Stromal cell of bone marrow (primary cell): ENCODE measurements at places on chromosomes 6 and 20.

DNA sequence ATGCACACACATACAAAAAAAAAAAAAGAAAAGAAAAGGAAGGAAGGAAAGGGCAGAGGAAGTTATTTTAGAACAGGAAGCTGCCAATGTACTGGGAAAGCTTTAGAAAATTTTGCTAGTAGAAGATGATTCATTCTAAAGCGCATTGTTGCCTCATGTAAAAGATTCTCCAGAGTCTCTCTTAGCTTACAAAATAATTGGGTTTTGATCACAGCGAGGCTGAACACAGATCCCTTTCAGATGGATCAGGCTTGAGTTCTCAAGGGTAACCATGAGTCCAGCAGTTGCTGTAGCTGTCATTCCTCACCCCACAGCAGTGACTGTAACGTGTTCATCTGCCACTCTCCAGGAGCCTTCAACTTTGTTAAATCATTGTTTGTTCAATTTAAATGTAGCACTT, 81.9 kb downstream of the PHACTR2 start:
- peak; percentile 29 for DNase-seq

- no peak for DNase-seq
Measured at GRCh38 chr6:33714385-33715040, 3.0 kb upstream of the UQCC2 start.

- no peak for DNase-seq
Measured at GRCh38 chr6:113742342-113742741, 114.8 kb upstream of the MARCKS start.

GRCh38 chr20:8018958-8019245, 659 bp downstream of the TMX4 start:
- DNase-seq = peak; percentile 18

- no peak for DNase-seq
Measured at GRCh38 chr20:57881466-57882385, 171.9 kb upstream of the PMEPA1 start.

- DNase-seq = no peak
Measured at GRCh38 chr20:24853916-24854315, 95.2 kb upstream of the CST7 start.

DNA sequence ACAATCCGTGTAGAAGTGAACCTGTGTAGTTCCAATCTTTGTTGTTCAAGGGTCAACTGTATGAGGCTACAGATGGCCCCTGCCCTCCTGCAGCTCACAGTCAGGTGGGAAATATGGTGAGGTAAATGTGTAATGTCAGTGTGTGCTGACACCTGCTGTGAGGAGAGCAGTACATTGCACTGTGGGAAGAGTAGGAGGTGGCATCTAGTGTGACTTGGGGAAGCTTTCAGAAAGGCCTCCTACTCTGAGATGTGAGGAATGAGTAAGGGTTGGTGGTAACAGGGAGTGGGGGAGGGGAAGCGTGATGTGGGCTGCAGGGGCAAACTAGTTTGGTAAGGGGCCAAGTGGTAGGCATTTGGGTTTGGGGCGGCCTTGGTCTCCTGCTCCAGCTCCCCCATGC, 188.8 kb downstream of the FARS2 start:
- no peak for DNase-seq

GRCh38 chr6:82987416-82987815, 78.2 kb downstream of the UBE3D start:
- no peak for DNase-seq

DNA sequence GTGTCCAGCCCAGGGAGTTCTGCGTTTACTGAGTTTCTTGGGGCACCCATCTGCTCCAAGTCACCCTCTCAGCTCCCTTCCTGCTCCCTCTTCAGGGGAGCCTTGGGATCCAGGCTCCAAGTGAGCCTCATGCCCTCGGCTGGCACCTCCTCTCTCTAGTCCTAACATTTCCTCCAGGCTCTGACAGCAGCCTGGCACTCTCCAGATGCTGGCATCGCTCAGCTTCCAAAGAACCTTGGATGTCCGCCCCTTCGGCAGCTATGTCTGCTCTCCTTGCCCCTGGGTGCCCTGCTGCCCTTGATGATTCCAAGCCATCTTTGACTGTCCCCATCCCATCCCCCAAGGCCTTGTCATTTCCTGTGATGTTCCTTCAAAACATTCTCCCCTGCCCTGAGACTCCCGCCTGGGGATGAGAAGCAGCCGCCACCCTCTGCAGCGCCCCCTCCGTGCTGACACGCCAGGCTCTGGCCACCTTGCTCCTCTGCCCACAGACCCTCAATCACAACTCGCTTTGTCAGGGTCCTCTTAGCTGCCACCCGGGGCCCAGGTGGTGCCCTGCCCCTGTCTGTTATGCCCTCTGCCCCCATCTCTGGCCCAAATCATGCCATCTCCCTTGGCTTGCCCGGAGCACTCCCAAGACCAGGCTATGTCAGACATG, 6.6 kb upstream of the GFRA4 start:
- DNase-seq = no peak

DNA sequence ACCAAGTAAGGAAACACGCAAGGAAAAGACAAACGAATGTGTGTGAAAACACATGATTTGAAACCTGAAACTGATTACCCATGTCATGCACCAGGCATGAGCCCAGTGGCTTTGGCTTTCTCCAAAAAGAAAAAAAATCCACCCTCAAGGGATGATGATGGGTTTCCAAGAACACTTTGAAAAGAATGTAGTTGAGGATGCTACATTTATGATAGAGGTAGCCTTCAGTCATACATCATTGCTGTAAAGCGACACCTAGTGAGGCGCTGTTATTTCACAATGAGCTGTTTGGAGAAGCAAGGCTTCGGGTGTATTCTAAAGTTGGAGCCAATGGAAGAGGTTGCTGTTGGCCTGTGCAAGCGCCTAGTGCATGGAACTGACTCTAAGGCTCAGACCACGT, 124.9 kb downstream of the SCML4 start:
- DNase-seq = no peak

- DNase-seq = no peak
Measured at GRCh38 chr6:130008236-130008873, 10.0 kb upstream of the L3MBTL3 start.

GRCh38 chr20:6595704-6596103, 171.8 kb upstream of the BMP2 start:
- no peak for DNase-seq

DNA sequence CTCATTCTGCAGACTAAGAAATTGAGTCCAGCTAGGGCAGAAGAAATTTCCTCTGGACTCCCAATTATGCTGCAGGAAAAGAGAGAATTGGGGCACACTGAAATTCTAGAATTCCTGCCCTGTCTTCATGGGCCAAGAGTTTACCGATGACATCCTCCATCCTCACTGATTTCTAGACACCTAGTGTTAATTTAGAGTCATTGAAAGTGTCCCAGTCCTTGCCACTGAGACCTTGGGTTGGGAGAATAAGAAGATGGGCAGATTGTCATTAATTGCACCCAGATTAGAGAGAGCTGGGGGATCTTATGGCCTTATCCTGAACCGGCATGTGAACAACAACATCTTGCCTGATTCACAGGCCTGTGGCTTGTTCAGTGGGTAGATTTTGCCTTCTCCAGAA, 29.0 kb downstream of the ANGPT4 start:
- no peak for DNase-seq

GRCh38 chr6:140319209-140319608, 944.8 kb upstream of the CITED2 start:
- DNase-seq = peak; percentile 25

GRCh38 chr20:7355051-7355450, 585.2 kb downstream of the HAO1 start:
- DNase-seq = no peak
